Fibroblast of skin of back (primary cell): ENCODE measurements at places on chromosomes 5 and 9.

- no peak for DNase-seq
These were observed 147.7 kb downstream of the SIL1 start for GRCh38 chr5:139050432-139050831.

GRCh38 chr9:87640385-87640795 is 85.5 kb upstream of the CTSL start:
- DNase-seq, result peak; percentile 72

DNA sequence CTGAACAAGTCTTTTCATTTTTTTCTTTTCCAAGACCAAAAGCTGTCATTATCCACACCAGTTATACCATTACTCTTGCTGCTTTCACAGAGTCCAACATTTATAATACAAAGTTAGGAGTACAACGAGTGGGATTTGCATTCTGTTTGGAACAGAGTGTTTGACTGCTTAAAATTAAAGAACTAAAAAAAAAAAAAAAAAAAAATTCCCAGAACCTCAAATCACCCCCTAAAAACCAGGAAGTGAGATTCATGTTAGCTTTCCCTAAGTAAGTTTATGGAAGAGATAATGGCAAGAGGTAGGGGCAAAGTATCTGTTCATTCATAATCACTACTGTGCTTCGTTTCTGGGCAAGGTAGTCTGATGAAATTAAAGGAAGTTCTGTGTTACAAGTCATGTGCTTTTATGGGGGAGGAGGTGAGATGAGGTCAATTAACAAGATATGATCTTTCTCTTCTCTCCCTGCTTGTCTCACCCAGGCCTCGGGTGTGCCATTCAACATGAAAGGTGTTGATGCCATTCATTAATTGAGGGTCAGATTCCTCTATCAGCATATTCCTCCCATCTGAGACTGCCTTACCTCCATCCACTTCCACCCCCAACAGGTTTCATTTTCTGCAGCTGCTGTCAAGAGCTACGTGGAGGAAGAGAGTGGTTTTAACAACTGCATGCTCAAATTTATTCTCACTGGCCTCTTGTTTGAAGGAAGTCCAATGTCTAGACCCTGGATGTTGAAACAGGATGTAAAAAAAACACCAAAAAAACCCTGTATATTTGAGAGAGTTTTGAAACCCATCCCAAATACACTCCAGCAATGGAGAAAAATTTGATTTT is 58.1 kb downstream of the MARCHF3 start:
- no peak for DNase-seq

DNA sequence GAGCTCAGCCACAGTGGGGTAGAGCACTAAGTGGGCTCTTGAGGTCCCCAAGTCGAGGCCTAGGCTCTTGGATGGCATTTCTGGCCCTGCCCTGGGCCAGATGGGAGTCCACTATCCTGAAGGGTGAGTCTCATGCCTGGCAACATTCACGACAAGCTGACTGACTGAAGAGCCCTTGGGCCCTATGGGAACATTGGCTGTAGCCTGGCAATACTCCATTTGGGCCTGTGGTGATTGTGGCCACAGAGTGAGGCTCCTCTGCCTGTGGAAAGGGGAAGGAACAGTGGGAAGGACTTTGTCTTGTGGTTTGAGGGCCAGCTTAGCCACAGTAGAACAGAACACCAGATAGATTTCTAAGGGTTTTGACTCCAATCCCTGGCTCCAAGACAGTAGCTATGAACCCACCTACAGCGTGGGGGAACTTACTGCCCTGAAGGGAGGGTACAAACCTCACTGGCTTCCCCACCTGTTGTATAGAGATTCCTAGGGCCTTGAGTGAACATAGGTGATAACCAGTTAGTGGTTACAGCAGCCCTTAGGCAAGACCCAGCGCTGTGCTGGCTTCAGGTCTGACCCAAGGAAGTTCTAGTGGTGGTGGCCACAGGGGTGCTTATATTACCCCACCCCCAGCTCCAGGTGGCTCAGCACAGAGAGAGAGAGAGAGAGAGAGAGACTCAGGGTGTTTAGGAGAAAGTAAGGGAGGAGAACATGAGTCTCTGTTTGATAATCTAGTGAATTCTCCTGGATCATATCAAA is 72.4 kb downstream of the KIAA0825 start:
- no peak for DNase-seq

GRCh38 chr5:64147379-64147778 is 18.3 kb upstream of the RNF180 start:
- no peak for DNase-seq

GRCh38 chr9:92974161-92974661 is 26.9 kb downstream of the FGD3 start:
- no peak for DNase-seq

- DNase-seq, result no peak
These were observed 13.1 kb upstream of the CARD19 start for GRCh38 chr9:93082841-93083411.

DNA sequence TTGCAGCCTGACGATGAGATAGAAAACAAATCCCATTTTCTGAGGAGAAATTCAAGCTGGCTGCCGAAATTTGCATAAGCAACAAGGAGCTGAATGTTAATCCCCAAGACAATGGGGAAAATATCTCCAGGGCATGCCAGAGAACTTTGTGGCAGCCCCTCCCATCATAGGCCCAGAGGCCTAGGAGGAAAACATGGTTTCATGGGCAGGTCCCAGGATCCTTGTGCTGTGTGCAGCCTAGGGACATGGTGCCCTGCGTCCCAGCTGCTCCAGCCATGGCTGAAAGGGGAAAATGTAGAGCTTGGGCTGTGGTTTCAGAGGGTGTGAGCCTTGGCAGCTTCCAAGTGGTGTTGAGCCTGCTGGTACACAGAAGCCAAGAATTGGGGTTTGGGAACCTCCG is 48.8 kb upstream of the MAN2A1 start:
- DNase-seq, result no peak

GRCh38 chr5:93874080-93874479 is 132.7 kb upstream of the POU5F2 start:
- peak; percentile 63 for DNase-seq

DNA sequence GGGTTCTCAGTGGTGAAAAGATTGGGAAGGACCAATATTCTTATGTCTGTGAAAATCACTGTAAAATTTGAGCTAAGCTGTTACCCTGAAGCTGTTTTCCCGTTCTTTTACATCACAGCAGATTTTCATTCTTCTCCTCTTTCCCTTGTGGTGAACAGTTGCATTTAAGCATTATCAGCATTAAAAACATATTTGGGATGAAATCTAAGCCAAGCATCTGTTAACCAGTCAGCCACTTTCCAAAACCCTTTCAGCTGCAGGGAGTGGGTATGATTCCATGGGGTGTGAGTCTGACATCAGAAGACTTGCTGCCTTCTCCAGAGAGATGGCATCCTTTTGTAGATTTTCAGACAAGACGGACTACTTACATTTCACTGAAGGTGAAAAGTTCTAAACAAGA is 97.2 kb downstream of the TRIO start:
- peak; percentile 72 for DNase-seq

GRCh38 chr9:14428781-14429230 is 114.9 kb upstream of the NFIB start:
- DNase-seq, result peak; percentile 72

DNA sequence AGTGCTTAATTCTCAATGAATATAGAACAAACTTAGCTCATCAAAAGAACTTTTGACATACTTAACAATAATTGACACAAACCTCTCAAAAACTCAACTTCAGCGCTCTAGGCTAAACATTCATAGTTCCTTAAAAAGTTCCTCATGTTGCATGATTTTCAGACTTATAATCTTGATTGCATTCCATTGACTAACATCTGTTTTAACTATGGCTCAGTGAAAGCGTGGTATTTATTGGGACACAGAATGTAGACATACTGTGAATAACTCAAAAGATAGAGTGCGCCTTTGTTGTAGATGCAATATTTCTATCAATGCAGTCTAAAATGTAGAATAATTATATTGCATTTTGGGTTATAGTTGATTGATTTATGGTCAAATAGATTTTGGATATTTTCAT is 227.1 kb upstream of the HAPLN1 start:
- no peak for DNase-seq

DNA sequence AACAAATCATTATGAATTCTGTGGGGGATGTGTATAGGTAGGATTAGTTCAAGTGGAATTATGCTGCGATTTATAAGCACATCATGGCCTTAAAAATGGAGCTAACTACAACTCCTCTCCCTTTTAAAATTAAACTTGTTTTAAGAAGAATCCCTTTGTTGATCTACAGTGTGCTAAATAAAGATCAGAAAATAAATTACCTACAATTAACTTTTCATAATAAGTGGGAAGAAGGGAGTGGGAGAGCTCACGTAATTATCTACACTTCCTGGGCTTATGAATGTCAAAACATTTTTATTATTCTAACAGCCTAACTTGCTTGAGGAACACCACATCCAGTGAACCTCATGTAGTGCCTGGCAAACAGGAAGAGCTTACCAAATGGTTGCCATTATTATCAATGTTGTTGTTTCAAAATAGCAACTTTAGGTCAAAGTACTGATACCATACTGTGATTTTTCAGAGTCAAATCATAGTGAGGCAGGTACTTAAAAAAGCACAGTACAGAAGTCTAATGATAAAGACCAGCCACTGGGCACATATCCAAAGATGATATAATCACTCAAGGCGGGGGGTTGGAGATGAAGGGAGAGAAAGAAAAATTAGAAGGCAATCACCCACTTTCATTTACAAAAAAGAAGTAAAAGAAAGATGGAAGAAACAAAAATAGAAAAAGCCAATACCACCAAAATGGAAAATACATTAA is 174.0 kb downstream of the RAPGEF6 start:
- no peak for DNase-seq

GRCh38 chr9:132973713-132974112 is 4.8 kb upstream of the GFI1B start:
- peak; percentile 18 for DNase-seq

- peak; percentile 56 for DNase-seq
These were observed 64.6 kb upstream of the SHISAL2B start for GRCh38 chr5:64625678-64626077.

DNA sequence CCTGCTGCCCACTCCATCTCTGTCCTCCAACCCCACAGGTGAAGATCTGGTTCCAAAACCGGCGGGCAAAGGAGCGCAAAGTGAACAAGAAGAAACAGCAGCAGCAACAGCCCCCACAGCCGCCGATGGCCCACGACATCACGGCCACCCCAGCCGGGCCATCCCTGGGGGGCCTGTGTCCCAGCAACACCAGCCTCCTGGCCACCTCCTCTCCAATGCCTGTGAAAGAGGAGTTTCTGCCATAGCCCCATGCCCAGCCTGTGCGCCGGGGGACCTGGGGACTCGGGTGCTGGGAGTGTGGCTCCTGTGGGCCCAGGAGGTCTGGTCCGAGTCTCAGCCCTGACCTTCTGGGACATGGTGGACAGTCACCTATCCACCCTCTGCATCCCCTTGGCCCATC is 6.4 kb upstream of the SLC6A7 start:
- no peak for DNase-seq

GRCh38 chr5:178419651-178420050 is 170.5 kb downstream of the COL23A1 start:
- no peak for DNase-seq
